Activated CD8-positive, alpha-beta memory T cell treated with anti-CD3 and anti-CD28 coated beads for 1 hour (primary cell): ENCODE measurements at places on chromosomes 13 and 19.

- DNase-seq, result no peak
These were observed 379.7 kb downstream of the ENOX1 start for GRCh38 chr13:43407023-43407581.

DNA sequence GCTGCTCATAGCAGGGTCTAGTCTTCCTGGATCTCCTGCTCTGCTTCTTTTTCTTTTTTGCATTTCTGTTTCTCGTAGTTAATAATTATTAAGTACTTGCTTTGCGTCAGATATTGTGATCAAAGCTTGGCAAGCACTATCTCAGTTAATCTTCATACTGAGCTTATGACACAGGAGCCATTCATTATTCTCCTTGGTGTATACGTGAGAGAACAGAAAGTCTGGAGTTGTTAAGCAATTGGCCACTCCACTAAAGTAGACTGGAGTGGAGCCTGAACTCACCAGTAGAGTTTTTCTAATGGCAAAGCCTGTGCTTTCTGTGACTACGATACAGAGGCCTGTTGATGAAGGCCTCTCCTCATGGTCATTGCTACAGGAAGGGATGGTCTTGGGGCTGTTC is 285.9 kb downstream of the RFC3 start:
- DNase-seq, result no peak

- DNase-seq, result no peak
These were observed 575.8 kb downstream of the DACH1 start for GRCh38 chr13:71290963-71291841.

- DNase-seq, result no peak
These were observed 3.2 kb downstream of the NCLN start for GRCh38 chr19:3188627-3189596.

DNA sequence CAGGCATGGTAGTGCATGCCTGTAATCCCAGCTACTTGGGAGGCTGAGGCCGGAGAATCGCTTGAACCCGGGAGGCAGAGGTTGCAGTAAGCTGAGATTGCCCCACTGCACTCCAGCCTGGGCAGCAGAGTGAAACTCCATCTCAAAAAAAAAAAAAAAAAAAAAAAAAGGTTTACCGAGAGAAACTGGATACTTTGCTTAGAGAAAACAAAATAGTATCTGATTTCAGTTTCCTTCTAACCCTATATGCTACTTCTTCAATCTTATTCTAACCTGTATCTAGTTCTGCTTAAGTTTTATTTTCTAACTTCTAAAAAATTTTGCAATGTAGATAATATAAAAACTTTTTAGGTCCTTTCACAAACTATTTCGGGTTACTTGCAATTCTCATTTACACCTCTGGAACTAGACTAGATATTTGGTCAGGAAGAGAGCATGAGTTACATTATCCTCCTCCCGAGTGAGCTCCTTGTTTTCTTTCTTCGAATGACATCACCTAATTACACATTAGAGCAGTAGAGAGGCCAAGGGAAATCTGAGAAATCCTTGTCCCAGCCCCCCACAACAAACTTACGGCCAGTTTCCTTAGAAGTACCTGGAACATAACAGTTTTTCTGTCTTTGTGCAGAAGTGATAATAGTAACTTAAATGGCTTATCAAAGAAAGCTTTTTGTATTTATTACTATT is 128.9 kb downstream of the B3GLCT start:
- DNase-seq, result no peak

DNA sequence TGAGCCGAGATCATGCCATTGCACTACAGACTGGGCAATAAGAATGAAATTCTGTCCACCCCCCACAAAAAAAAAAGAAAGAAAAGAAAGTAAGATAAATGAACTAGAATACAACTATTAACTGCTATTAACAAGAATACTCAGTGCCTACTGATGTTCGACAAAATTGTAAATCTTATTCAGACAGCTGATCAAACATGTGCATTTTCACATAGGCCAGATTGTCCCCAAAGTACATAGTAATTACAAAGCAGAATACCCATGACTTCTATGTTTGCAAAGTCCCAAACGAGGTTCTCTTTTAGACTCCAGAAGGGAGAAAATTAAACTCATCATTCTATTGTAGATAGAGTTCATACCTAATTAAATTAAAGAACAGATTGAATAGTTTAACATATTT is 113.4 kb downstream of the UFM1 start:
- DNase-seq, result no peak

DNA sequence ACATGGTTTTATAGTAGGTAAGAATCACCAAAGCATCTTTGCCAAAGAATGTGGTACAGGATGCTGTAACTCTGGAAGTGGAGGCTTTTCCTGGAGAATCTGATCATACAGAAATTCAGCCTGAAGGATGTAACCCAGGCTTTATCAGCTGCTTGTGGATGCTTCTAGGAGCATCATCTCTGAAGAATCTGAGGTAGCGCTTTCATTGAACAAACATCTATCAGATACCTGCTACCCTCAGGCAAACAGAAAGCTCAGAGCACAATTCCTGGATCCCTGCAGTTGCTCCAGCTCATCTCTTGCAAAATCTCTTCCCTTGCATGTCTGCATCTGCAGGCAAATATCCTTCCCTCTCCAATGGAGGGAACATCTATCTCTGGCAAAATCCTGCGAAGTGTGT is 9.3 kb downstream of the FAM124A start:
- DNase-seq, result no peak

DNA sequence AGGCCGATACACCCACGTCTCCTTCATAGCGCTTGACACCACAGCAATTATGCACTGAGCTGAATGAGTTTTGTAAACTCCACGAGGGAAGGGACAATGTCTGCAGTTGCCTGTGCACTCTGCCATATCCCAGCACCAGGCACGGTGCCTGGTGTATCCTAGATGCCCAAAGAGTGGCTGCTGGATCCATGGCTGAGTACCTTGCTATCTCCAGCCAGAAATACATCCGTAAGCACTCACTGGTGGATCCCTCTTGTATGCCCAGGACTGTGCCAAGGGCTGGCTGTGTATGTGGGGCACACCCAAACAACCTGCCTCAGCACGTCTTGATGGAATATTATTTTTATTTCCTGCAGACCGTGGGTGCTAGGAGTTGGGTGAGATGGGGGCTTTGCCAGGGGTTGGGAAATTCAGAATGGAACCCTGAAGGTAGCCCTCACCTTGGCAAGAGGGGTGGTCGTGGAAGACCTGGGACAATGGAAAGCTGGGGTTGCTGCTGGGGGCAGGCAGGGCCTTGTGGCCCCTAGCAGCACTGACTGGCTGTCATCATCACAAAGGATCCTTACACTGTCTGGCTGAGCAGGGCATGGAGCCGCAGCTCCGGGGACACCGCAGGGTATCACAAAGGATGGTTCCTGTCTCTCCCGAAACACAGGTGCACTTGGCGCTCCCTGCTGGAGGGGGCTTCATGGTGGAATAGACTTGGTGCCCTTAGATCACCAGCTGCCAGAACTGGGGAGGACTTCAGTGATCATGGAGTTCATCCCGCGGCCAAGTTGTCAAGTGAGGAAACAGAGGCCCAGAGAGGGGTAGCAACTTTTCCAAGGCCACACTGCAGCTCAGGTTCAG is 131.3 kb downstream of the URI1 start:
- DNase-seq, result no peak

DNA sequence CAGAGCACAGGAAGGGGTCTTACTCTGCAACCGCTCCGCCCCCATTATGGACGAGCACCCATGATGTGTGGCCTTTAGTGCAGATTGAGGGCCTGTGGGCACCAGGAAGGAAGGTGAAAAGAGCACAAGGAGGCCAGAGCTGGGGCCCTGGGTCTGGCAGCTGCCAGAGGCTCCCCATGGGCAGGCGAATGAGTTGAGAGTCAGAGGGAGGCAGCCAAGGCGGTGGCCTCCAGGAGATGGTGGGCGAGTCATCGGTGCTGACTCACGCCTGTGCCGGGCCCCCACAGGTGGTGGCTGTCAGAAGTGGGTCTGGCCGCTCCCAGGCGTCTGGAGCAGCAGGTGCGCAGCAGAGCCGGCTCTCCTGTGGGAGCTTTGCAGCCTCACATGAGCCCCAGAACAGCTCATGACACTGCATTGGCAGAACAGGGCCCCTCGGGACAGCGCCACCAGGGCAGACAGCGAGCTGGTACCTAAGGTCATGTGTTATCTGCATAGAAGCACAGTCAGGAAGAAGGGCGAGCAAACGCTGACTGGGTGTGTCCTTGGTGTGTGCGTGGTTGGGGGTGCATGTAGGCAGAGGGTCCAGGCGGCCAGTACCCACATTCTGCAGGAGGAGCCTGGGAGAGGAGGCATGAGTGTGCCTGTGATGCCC is 68.8 kb downstream of the CHST8 start:
- no peak for DNase-seq

GRCh38 chr19:48672994-48673393 is at the start of gene NTN5:
Gene NTN5 (minus strand): TSS chr19:48673017. CDS start chr19:48670986, 2,031 bp downstream.
- DNase-seq, result no peak

DNA sequence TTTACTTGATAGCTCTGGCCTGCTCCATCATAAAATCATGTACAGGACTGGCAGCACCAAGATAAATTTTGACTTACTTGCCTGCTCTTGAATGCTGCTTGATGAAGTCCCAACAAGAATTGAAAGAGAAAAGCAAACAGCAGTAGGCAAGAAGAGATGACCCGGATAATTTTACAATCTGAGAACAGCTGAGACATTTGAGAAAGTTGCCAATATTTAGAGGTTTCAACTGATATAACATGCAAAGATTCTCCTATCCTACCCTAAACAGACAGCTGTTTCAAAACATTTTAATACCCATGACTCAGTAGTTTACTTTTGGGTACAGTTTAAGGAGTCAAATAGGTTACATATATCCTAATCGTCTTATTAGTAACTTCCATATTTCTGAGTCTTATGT is 5.9 kb downstream of the FRY start:
- DNase-seq, result no peak

DNA sequence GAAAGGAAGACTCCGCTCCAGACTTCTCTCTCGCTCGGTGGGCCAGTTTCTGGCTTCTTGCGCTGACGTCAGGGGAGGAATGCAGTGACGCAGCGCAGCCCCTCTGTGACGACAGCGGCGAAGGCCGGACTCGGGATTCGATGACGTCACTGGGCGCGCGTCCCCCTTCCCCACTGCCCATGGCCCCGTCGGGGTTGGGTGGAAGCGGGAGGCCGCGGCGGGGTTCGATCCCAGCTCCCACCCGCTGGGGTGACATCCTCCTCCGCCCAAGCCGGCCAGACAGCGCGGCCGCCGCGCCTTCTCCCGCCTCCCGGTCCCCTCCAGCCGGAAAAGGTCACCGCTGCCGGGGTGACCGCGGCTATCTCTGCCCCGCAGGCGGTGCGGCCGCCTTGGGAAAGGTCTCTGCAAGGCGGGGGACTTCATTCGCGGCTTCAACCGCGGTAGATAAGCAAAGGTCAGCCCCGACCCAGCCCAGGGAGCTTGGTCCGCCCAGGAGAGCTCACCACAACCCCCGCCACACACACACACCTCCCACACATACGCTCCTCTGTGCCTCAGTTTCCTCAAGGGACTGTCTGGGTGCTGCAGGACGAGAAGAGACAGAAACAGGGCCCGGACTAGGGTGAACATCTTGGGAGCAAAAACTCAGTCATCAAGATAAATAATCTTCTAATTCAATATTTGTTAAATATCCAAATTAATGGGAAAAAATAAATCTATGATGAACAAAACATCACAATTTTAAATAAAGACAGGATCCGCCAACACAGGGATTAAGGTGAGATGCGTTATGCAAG is 844 bp upstream of the RFX1 start:
- DNase-seq, result no peak

DNA sequence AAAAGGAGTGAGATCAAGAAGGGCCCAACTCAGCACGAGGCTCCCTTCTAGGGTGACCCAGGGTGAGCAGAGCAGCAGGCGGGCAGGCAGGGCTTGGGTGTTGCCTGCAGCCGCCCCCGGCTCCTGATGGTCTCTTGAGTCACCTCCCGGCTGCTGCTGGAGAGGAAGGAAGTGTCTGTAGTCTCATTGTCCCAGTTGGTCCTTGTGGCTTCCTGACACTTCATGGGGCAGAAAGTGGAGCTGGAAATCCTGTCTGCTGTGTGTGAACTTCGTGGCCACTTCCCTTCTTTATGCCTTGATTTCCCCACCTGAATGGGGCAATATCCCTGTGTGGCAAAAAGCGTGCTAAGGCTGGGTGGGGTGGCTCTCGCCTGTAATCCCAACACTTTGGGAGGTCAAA is 2.5 kb downstream of the MAP1S start:
- no peak for DNase-seq

DNA sequence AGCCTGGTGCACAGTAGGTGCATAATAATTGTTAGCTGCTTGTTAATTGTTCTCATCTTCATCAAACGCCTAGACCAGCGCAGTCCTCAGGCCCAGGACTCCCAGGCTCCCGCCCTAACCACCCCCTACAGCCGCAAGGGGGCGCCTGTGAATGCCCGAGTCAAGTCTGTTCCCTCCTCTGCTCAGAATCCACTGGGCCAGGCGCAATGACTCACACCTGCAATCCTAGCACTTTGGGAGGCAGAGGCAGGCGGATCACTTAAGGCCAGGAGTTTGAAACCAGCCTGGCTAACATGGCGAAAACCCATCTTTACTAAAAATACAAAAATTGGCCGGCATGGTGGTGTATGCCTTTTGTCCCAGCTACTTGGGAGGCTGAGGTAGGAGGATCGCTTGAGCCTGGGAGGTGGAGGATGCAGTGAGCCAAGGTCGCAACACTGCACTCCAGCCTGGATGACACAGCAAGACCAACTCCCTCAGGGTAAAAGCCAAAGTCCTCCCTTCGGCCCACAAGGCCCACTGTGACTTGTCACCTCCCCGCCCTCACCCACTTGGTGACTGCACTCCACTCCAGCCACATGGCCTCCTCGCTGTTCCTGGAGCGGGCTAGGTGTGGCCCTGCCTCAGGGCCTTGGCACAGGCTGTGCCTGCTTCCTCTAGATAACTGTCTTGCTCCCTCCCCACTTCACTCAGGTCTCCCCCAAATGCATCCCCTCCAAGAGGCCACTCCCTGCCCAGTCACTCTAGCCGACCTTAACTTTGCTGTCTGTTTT is 9.1 kb downstream of the ZNF653 start:
- peak; percentile 23 for DNase-seq

GRCh38 chr19:49689133-49690078 is at the start of gene ADM5:
Gene ADM5 (plus strand): TSS chr19:49689594. CDS start chr19:49689838, 244 bp downstream.
- no peak for DNase-seq

DNA sequence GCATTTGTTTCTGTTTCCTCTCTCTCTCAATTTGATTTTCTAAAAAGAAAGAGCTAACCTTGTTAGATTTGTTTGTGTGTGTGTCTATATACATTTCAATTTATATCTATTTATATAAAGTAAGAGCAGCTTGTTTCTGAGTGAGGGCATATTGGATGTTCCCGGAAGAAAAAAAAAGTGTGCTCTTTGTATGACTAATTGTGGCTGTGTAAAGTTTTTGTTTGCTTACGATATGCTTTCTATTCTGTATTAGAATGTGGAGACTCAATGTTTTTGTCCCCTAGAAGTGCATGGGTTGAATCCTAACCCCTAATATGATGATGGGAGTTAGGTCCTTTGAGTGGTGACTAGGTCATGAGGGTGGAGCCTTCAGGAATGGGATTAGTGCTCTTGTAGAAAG is 66.6 kb upstream of the C1QTNF9B start:
- DNase-seq, result no peak

GRCh38 chr13:46751811-46752635 is 44.9 kb downstream of the ESD start:
- DNase-seq, result peak; percentile 8

DNA sequence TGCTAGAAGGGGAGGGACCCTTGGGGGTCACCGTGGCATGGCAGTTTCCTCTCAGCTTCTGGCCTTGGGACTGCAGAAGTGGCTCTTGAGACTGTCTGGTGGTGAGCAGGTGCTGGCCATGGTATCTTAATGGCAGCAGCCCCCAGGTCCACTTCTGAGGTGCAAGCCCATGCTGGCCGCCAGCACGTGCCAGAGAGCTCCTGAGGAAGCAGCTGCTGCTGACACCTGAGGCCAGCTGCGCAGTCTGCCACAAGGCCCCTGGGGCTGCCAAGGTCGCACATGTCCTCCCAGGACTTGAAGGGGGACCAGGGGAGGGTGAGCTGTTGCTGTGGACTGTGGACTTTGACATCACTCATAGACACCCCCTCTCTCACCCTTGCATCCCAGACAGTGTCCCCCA is 48.0 kb downstream of the NFIX start:
- DNase-seq, result no peak
